IPS DF 6.9 (cell line): ENCODE measurements at places on chromosomes 7 and 10.

- no peaks in the 10 kb centered on the region for H3K36me3 ChIP-seq
- H3K27ac ChIP-seq = no peak overlapping the region
- H3K4me1 ChIP-seq = no peaks in the 10 kb centered on the region
- H3K27me3 ChIP-seq = no peaks in the 10 kb centered on the region
- no peak overlapping the region for H3K4me3 ChIP-seq
Observed at GRCh38 chr10:21814866-21815265, 188.7 kb downstream of the DNAJC1 start.

GRCh38 chr10:14748441-14748840, 26.3 kb downstream of the FAM107B start:
- no peaks in the 10 kb centered on the region for H3K27me3 ChIP-seq
- no peaks in the 10 kb centered on the region for H3K4me1 ChIP-seq
- no peak for DNase-seq
- no peaks in the 10 kb centered on the region for H3K36me3 ChIP-seq
- H3K27ac ChIP-seq = no peak overlapping the region

DNA sequence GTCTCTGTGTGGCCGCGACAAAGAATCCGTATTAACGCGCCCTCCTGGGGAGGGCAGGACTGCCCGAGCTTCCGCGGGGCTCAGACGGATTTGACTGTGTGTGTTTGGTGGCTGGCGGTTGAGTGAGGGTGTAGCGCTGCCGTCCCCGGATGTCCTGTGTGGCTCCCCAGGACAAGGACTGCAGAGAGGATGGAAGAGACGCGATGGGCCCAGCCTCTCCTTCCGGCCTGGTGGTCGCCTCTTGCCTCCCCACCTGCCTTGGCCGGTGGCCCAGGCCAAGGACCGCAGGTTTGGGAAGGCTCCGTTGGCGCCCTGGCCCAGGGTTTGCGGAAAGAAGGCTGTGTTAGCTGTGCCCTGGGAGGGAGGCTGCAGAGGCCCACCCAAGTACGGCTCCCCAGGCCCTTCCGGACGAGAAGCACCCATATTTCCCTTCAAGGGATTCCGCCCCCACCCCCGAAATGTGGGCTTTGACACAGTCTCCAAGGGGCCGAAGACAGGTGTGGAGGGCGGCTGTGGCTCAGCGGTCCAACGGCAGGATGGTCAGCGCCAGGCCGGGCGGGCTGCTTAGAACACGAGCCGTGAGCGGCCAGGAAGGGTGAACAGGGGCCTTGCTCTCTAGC, 2.3 kb downstream of the UNCX start:
- peaks cover 80% of the 10 kb centered on the region for H3K27me3 ChIP-seq
- H3K4me3 ChIP-seq = no peak overlapping the region
- H3K27ac ChIP-seq = no peak overlapping the region

- H3K4me3 ChIP-seq = no peak overlapping the region
- DNase-seq = no peak
- H3K4me1 ChIP-seq = peaks cover 7% of the 10 kb centered on the region
- H3K27me3 ChIP-seq = no peaks in the 10 kb centered on the region
- no peaks in the 10 kb centered on the region for H3K36me3 ChIP-seq
Observed at GRCh38 chr7:101390901-101391301, 28.2 kb downstream of the COL26A1 start.

DNA sequence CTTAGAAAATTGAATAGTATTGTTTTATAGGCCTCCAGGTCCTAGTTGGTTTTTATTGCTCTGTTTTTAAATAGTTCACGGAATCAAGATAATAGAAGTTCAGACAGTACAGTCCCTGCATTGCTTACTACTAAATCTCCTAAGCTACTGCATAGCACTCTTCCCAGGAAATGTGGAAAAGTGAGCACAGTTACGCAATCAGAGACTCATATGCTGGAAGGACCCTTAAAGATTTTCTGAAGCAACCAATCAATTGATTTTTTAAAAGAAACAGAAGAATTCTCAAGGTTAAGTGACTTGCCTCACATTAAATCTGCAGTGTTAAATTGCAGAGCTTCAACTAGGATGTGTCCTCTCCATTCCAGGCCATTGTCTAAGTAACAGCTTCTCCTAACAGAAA, 23.1 kb upstream of the DIP2C start:
- no peak overlapping the region for H3K4me3 ChIP-seq
- H3K27me3 ChIP-seq = no peaks in the 10 kb centered on the region
- no peaks in the 10 kb centered on the region for H3K36me3 ChIP-seq
- no peak overlapping the region for H3K27ac ChIP-seq
- DNase-seq = no peak
- no peaks in the 10 kb centered on the region for H3K4me1 ChIP-seq

DNA sequence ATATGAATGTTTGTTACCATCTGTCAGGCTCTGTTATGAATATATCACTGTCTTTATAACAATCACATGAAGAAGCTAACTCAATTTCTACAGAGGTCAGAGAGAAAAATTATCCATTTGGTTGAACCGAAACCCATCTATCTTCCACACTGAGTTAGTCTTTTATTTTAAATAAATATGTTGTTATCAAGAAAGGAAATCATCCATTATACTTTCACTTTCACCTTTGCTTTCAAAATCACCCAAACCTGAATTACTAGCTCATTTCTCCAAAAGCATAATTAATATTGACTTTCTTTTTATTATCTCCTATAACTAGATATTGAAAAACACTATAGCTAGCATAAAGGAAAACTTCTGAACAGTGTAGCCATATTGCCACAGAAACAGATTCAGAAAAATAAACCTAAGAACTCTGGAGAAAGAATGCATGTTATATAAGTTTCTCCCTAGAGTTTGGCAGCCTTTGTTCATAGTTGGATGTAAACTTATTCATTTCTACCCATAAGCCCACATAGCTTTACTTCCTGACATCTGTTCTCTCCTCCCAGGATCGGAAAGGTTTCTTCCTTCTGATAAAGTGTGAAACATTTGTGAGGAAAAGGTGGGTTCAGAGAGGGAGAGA, 66.0 kb downstream of the NPSR1 start:
- H3K36me3 ChIP-seq = no peaks in the 10 kb centered on the region
- DNase-seq = no peak
- H3K4me3 ChIP-seq = no peak overlapping the region
- H3K27me3 ChIP-seq = no peaks in the 10 kb centered on the region

DNA sequence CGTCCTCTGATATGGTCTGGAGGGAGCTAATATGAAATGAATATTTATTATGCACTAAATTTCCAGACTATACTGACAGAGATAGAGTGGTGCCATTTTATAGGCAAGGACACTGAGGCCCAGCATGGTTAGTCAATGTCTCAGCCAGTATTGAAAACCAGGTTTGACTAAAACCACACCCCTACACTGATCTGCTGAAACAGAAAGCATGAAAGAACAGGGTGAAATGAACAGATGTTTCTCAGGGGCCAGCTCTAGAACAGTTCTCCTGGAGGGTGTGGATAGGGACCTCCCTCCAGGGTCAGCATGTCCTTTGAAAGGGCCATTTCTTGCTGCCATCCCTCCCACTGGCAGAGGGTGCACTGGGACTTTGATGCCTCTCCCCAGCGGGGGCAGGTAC, 700.5 kb downstream of the GRID1 start:
- H3K27ac ChIP-seq = no peak overlapping the region
- DNase-seq = no peak
- H3K4me1 ChIP-seq = 0 out of 2 replicates have a peak, but pooled peaks cover 1% of the 10 kb centered on the region
- no peaks in the 10 kb centered on the region for H3K36me3 ChIP-seq
- H3K27me3 ChIP-seq = no peaks in the 10 kb centered on the region

- no peak overlapping the region for H3K4me3 ChIP-seq
- peaks cover 21% of the 10 kb centered on the region for H3K4me1 ChIP-seq
- H3K27ac ChIP-seq = no peak overlapping the region
- H3K27me3 ChIP-seq = peaks cover 86% of the 10 kb centered on the region
Observed at GRCh38 chr10:8048281-8049008, 6.0 kb upstream of the GATA3 start.

DNA sequence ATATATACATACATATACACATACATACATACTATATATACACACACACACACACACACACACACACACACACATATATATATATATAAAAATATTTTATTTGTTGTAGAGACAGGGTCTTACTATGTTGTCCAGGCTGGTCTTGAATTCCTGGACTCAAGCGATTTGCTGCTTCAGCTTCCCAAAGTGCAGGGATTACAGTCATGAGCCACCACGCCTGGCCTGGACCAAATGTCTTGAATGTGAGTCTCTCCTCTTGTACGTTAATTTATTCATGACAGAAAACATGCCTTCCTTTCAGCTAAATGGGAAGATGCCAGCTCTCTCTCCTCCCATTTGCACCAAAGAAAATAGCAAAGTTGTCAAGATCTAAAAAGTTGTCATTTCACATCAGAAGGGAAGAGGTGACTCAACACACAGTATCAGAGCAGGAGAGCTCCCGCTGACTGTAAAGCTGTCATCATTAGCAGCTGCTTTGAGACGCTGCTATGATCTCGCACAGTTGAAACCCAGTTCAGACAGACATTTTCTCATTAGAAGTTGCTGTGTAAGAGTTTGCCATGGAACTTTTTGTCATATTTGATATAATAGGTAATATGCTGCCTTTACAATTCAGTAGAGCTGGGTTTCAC, 224.3 kb downstream of the SFMBT2 start:
- no peaks in the 10 kb centered on the region for H3K4me1 ChIP-seq
- H3K27me3 ChIP-seq = no peaks in the 10 kb centered on the region
- no peak overlapping the region for H3K4me3 ChIP-seq
- no peak for DNase-seq
- no peak overlapping the region for H3K27ac ChIP-seq

DNA sequence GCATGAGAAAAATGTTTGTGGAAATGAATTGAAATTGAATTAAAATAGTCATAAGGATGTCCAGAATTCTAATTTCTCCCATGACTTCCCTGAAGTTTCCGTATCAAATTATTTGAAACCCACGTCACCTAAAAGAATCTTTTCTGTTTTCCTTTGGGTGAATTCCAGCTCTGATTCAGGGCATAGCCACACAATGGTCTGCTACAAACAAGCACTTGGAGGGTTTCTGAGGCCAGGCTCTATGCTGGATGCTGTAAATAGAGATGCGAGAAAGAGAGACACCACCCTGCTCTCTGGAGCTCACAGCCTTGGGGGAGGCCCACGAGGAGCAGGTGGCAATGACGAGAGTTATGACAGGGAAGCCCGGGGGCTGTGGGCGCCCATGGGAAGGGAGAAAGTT, 33.6 kb downstream of the GHRHR start:
- no peak for DNase-seq
- H3K4me1 ChIP-seq = no peaks in the 10 kb centered on the region
- no peaks in the 10 kb centered on the region; the same call in 1 of the 2 replicates for H3K36me3 ChIP-seq
- H3K27me3 ChIP-seq = no peaks in the 10 kb centered on the region
- no peak overlapping the region for H3K27ac ChIP-seq

DNA sequence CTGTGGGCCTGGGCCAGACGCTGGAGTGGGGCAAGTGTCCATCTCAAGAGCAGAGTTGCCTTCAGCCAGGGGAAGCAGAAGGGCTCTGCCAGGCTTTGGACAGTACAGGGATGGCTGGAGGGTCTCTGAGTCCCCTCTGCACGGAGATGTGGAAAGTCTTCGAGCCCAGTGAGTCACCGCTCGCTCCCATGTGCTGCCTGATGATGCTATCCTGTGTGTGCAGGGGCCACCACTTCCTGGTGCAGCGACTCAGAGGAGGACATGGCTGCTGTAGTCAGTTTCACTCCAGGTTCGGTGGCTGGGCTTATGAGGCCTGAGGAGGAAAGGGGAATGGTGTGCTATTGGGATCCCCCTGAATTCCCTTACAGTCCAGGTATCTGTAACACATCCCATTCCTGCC, 6.0 kb downstream of the ADCYAP1R1 start:
- no peaks in the 10 kb centered on the region for H3K36me3 ChIP-seq
- H3K27ac ChIP-seq = no peak overlapping the region
- H3K4me1 ChIP-seq = no peaks in the 10 kb centered on the region; the same call in 1 of the 2 replicates
- DNase-seq = no peak

- no peak overlapping the region for H3K27ac ChIP-seq
- no peaks in the 10 kb centered on the region for H3K4me1 ChIP-seq
- DNase-seq = no peak
Observed at GRCh38 chr7:47183862-47184590, 397.9 kb downstream of the TNS3 start.

GRCh38 chr7:121994625-121995410, 121.9 kb downstream of the PTPRZ1 start:
- peak; percentile 66 for DNase-seq
- H3K27ac ChIP-seq = no peak overlapping the region
- peaks cover 2% of the 10 kb centered on the region; the same call in 1 of the 2 replicates for H3K36me3 ChIP-seq
- H3K27me3 ChIP-seq = no peaks in the 10 kb centered on the region
- no peaks in the 10 kb centered on the region for H3K4me1 ChIP-seq
- H3K4me3 ChIP-seq = no peak overlapping the region

- no peak overlapping the region for H3K27ac ChIP-seq
- no peak for DNase-seq
- no peaks in the 10 kb centered on the region for H3K36me3 ChIP-seq
- no peak overlapping the region for H3K4me3 ChIP-seq
Observed at GRCh38 chr7:55374213-55374612, 9.1 kb downstream of the LANCL2 start.

DNA sequence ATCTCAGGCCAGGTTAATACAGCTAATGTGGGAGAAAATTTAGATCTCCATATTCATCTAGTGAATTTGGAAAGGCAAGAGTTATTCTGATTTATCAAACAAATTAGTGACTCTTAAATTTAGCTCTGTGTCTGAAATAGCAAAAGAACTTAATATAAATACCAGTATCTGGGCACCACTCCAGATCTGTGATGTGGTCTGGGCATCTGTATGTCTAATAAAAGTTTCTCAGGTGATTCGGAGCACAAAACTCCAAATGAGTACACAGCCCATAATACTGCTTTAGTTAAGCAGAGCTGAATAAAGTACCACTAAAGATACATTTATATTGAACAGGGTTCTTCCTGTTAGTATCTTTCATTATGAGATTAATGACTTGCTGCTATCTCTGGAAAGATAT, 261.4 kb downstream of the BAMBI start:
- no peaks in the 10 kb centered on the region for H3K4me1 ChIP-seq
- DNase-seq = no peak
- H3K27me3 ChIP-seq = no peaks in the 10 kb centered on the region
- H3K4me3 ChIP-seq = no peak overlapping the region
- H3K27ac ChIP-seq = no peak overlapping the region
- no peaks in the 10 kb centered on the region for H3K36me3 ChIP-seq

- peaks cover 6% of the 10 kb centered on the region for H3K4me1 ChIP-seq
- no peak overlapping the region for H3K27ac ChIP-seq
- no peak for DNase-seq
- H3K4me3 ChIP-seq = no peak overlapping the region
- no peaks in the 10 kb centered on the region for H3K36me3 ChIP-seq
Observed at GRCh38 chr10:129465796-129466702, 992 bp upstream of the MGMT start.

DNA sequence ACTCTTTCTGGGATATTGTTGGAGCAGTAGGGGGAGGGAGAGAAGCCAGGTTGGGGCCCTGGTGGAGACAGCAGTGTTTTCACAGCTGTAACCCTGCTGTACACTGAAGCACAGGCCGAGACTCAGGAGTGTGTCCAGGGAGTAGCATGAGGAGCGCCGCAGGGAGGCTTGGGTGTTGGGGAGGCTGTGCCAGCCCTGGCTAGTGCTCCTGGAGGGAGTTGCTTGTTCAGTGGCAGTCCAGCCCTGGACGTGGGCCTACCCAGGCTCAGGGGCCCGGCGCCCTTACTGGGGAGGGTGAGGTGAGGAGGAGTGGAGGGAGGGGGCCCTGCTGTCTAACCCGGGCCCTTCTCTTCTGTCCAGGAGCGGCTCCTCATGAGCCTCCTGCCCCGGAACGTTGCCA, 35.9 kb downstream of the ADCY1 start:
- no peaks in the 10 kb centered on the region for H3K4me1 ChIP-seq
- no peaks in the 10 kb centered on the region for H3K27me3 ChIP-seq
- no peak overlapping the region for H3K27ac ChIP-seq
- H3K4me3 ChIP-seq = no peak overlapping the region
- no peaks in the 10 kb centered on the region for H3K36me3 ChIP-seq
- no peak for DNase-seq
